GM19239 (cell line): ENCODE measurements at places on chromosomes 13 and 19.

- no peak for DNase-seq
These were observed 86.7 kb downstream of the GNG7 start for GRCh38 chr19:2615782-2616181.

DNA sequence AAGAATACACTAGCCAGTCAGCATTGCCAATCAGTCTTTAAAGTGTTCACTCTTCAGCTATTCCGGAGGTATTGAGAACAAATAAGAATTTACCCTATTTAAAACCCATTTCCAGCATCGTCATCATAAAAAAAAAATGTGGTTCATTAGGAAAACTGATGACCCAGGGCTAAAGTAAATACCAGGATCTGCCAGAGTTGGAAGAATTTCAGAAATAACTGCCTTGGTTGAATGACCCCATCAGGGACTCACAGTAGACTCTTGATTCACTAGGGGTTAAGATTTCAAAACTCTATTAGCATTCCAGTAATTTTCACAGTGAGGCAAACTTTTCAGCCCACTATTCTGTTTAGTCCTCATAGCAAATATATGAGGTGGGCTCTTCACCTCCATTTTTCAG is 377.0 kb downstream of the ITGBL1 start:
- DNase-seq: no peak

DNA sequence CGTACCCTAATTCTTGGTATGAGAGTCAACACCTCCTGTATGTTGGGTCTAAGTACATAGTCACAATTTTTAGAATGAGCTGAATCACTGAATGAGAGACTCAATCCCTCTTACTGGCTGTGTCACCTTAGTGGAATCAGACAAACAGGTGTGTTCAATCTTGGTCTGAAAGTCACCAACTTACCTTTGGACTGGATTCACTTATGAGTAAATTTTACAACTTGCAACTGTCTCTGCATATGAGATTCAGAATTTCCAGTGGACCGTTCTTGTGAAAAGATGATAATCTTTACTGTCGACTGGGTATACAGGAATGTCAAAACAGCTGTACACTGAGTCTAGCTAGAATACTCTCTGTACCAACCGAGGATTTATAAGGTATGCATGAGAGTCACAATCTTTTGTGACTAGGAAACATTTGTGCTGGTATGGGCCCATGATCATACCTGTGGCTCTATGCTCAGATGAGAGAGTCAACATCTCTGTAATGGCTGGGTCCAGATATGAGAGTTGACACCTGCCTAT is 5.9 kb upstream of the ZNF91 start:
- DNase-seq: no peak

DNA sequence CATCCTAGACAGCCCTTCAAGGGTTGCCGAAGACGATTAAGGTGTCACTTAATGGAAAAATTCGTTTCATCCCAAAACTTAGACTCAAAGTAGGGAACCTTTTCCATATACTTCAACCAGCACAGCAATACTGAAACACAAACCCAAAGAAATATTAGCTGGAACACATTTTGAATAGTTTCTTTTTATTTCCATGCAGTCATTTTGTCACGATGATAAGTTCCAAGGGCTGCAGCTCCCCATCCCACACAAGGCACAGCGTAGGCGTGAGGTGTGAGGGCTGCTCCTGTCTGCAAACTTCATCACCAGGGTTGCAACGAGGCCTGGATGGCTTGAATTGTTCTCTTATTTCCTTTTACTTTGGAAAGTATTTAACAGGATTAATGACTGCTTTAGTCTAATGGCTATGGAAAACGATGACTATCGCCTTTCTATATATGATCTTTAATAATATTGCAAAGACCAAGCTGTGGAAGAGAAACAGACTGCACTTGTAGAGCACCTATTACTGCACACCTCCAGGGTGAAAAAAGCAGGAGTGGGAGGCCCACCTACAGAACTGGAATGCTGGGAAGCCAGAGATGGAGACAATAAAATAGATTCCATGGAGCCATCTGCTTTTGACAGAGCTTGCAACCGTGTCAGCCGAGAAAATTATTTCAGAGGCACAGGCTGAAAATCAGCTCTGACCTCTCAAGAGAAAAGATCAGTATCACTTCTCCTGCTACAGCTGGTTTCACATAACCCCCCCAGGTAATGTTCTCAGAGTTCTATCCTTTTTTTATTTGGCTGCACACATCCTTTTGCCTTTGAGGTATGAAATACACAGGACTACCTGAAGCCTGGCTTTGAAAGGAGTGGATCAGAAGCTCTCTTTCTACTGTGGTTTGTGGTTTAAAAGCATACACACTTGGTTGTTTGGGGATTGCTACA is 274.5 kb upstream of the NBEA start:
- DNase-seq: no peak

DNA sequence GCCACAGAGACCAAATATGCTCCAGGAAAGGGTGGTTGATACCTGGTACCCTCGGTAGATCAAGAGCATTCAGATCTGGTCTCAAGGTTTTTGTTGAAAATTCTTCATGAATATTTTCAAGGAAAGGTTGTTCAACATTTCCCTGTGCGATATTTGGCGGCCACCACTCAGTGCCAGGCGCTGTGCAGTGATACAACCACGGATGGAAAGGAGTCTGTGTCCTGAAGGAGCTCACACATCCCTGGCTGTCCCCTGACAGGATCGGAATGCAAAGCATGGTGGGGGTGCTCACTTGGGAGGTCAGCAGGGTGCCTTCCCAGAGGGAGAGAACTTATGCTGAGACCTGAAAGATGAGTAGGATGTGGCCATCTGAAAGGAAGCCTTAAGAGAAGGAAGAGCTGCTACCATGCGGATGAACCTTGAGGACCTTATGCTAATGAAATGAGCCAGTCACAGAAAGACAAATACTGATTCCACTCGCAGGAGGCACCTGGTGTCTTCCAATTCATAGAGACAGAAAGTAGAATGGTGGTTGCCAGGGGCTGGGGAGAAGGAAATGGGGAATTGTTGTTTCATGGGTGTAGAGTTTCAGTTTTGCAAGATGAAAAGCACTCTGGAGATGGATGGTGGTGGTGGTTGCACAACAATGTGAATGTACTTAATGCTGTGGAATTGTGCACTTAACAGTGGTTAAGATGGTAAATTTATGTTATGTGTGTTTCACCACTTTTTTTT is 41.6 kb downstream of the HSPH1 start:
- no peak for DNase-seq
